ENCODE measurements at places on chromosomes 5 and 9.

- DNase-seq: no peak
Measured at GRCh38 chr9:82495884-82496777, 507.6 kb downstream of the SPATA31D1 start.

DNA sequence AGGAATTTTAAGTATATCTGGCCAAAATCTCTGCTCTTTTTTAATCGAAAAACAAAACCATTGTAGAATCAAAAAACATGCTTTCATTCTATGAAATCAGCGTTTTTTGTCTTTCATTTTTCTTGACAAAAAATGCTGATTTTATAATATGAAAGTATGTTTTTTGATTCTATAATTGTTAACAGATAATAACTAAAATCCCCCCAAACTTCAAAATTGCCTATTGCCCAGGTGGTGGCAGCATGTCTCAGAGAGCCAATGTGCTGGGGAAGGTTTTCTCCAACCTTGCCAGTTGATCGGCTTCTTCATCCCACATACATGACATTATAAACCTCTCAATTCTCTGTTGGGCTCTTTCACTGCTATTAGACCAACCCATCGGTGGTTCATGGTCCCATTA is 5.1 kb upstream of the SMIM15 start:
- no peak for DNase-seq

- DNase-seq: no peak
Measured at GRCh38 chr5:181170237-181170825, 22.9 kb downstream of the OR2V2 start.

GRCh38 chr5:40172721-40173120 is 507.0 kb upstream of the PTGER4 start:
- DNase-seq: no peak

DNA sequence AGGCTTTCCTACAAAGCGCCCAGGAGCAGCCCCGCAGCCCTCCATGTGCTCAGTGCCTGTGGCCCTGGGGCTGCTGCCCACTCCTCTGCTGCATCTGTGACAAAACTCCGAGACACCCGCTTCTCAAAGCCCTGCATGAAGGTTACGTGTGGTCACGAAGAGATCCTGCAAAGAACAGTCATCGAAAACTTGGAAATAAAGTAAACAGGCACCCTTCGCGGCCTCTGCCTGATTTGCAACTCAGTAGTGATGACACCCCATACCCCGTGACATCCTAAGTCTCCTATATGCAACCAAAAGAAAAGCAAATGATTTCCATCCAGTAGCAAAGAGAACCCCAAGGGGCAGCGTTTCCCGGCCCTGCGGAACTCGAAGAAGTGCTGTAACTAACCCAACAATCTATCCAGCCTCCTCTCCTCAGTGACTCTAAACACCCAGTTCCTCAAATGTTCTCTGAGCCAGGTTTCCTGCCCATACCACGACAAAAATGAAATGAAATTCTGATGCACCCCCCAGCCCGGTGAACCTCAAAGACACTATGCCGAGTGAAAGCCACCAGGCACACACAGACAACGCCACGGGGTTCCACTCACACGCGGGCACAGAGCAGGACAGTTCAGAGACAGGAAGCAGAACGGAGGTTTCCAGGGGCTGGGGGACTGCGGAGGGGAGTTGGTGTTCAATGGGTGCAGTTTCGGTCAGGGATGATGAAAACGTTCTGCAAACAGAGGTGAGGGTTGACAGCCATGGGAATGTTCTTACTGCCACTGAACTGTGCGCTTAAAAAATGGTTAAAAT is 19.0 kb downstream of the NACC2 start:
- DNase-seq: no peak

DNA sequence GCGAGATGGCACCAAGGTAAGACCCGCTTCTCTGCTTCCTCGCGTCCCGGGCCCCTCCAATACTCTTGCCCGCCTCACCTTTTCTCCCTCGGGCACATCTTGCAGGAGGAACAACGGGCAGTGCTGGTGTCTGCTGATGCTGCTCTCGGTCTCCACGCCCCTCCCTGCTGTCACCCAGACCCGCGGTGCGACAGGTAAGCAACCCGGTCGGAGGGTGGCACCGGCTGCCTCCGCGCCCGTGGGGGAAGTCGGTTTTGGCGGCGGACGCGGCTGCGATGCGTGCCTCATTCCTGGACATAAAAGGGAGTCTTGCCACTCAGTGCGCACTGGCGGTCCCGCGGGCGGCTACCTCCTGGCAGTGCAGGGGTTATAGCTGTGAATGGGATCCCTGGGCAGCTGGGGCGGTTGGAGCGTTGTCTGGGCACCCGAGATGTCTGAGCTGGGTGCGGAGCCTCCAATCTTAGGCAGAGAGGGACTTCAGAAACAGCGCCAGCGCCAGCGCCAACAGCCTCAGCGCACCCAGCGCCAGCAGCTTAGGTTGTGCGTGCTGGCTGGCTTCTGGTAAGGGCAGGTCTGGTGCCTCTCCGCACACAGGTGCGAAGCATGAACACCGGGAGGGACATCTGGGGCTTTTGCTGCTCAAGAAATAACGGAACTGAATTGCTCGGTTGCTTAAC is 488 bp downstream of the COL15A1 start:
- no peak for DNase-seq

DNA sequence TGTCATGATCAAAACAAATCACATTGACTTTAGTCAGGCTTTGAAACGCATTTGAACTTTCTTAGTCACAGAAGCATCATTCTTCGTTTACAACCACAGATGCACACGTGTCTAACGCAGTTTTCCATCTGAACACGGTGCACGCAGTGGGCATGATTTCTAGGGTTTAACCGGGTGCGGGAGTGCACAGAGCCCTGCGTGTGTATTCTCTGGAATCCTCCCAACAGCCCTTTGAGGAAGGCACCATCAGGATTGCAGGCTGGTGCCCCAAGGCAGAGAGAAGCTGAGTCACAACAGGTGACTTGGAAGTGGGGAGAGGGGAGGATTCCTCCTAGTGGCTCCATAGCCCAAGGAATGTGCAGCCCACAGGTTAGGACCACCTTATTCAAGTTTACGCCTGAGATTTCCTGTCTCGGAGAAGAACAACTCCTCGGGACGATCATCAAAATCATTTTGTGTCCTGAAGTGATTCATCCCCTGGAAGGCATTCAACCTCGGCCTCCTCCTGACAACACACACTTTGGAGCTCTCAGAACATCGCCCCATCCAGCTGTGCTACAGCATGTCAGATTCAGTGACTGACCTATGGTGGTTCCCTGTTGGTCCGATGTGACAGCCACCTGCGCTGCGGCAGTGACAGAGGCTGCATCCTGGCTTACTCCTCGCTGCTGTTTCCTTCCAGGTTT is 13.1 kb downstream of the ROPN1L start:
- DNase-seq: no peak

DNA sequence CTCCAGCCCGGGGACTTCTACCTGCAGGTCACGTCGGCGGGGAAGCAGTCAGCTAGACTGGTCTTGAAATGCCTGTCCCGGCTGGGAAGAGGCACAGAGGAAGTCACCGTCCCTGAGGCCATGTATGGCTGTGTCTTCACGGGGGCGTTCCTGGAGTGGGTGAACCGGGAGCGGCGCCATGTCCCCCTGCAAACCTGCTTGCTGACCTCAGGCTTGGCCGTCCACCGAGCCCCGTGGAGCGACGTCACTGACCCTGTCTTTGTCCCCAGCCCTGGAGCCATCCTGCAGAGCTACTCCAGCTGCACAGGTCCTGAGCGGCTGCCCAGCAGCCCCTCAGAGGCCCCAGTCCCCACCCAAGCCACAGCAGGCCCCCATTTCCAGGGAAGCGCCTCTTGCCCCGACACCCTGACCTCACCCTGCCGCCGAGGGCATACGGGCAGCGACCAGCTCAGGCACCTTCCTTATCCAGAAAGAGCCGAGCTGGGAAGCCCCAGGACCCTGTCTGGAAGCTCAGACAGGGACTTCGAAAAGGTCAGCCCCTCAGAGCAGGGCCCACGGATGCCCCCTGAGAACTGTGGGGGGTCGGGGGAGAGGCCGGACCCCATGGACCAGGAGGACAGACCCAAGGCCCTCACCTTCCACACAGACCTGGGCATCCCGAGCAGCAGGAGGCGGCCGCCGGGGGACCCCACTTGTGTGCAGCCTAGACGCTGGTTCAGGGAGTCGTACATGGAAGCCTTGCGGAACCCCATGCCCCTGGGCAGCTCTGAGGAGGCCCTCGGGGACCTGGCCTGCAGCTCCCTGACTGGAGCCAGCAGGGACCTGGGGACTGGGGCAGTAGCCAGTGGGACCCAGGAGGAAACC is 47.8 kb downstream of the PLEKHG4B start:
- DNase-seq: no peak

DNA sequence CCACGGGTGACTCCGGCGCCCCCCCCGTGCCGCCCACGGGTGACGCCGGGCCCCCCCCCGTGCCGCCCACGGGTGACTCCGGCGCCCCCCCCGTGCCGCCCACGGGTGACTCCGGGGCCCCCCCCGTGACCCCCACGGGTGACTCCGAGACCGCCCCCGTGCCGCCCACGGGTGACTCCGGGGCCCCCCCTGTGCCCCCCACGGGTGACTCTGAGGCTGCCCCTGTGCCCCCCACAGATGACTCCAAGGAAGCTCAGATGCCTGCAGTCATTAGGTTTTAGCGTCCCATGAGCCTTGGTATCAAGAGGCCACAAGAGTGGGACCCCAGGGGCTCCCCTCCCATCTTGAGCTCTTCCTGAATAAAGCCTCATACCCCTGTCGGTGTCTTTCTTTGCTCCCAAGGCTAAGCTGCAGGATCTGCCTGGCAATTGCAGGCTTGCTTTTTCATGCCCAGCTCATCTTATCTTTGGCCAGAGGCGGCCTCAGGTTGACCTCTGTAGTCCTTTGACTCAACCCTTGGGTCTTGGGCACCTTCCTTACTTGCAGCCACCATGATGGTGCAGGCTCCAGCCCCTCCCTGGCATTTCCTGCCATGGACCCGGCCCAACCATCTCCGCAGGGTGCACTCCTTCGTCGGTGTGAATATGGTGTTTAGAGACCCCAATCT is 9.8 kb downstream of the CEL start:
- no peak for DNase-seq

DNA sequence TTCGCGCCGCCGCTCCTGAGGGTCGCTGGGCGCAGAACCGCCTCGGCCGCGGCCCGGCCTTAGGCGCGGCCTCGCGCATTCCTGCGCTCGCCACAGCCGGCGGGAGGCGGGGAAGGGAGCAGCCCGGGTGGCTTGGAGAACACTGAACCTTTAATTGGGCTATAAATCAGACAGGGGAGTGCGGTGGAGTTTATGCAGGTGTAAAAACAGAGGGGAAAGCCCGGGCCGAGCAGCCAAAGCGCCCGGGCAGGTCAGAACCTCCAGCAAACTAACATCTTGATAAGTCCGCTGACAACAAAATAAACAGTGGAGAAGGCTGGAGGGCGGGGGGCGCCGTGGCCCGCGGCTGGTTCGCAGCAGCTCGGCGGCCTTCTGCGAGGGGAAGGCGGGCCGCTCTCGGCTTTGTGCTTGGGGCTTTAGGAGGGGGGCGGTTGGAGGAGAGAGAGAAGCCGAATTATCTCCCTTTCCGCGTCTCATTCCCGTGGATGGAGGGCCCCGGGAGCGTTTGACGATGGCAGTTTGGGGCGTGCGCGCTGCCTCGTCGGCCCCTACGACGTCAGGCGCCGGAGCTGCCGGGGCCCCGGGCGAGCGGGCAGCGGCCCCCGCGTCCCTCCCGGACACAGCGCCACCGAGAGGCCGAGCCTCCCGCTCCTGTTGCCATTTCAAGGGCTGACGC is 11.3 kb downstream of the FOXD1 start:
- DNase-seq: no peak

DNA sequence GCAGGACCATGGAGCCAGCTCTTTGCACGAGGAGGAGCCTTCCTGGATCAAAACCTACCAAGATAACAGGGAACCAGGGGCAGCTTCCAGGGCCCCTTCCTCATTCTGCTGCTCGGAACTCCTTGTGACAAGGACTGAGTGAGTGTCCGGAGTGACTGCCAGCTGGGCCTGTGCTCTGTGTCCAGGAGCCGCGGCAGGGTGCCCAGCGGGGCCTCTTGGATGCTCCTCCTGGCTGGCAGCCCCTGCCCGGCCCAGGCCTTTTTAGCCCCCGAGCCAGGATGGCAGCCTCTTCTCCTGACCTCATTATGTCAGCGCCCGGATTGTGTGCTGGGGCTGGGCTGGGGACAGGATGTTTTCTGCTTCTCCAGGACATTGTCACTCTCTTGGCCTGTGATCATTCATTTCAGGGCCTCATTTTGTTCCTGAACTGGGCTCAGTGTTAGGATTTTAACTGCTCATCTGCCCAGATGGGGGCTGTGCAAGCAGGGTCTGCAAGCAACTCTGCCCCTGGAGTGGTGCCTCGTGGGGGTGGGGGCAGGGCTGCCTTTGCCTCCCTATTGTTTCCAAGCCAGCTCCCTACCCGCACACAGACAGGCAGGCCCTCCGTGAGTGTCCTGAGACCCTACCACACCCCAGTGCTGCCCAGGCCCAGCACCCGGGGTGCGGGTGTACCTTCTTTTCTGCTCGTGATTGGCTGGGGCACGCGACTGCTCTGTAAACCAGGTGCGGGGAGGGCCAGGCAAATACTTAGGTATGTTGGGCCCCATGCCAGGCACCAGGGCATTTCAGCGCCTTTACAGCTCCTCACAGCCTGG is 161.6 kb downstream of the COL23A1 start:
- DNase-seq: no peak

GRCh38 chr9:101693546-101694336 is 44.7 kb downstream of the GRIN3A start:
- DNase-seq: no peak

DNA sequence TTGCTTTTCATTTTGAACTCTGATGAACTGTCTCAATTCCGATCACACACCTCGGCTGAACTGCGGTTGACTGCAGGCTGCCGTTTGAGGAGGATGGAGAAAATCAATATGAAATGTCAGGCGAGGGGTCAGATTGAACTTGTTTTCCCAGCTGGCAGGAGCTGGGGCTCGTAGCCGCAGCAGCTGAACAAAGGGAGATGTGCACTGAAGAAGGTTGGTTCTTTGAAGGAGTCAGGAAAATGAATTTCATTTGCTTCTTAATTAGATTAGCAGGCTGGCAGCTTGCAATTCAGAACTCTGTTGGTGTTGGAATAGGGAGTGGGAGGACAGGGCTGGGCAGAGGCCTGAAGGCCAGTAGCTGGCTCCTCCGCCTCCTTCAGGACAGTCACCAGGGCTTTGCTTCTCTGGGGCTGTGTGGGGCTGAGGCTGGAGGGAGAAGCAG is 117.4 kb upstream of the GPR151 start:
- no peak for DNase-seq

DNA sequence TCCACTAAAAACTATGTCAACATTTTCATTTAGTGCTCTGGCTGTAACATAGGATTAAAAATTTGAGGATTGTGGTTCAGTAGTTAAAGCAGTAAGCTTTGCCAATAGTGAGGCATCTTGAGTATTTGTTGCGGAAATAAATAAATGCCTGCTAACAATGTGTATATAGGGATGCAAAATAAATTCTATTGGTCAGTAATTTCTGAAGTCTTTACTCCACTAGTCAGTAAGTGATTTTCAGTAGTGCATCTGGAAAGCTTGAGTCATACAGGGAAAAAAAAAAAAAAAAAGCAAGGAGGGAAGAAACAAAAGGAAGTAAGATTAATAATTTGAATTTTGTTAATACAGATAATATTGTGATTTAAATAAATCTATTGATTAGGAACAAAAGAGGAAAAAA is 21.0 kb downstream of the NIPBL start:
- DNase-seq: no peak

DNA sequence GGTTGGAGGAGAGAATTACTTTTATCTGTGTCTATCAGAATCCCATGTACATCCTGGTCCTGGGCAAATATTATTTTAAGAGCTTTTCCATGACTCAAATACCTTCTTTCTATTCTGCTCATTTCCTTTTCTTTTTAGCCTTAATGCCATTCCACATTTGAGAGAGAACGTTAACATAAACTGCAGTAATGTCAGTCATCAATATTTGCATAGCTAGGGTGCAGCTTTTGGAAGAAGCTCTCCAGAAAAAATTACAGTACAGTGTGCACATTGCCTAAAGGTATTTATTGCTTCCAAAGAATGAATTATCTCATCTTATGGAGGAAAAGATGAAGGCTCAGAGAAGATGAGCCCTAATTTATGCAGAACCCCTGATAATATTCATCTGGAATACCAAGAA is 58.3 kb downstream of the INSYN2B start:
- DNase-seq: no peak

Measured in activated CD8-positive, alpha-beta memory T cell treated with anti-CD3 and anti-CD28 coated beads, Interleukin-2, amount 50 U/mL, for 4 hours (primary cell).